ENCODE measurements at places on chromosomes 16 and 17.

GRCh38 chr16:50201787-50202186, 48.7 kb downstream of the TENT4B start:
- DNase-seq = no peak

- DNase-seq = no peak
Observed at GRCh38 chr17:80890921-80891396, 100.7 kb upstream of the CHMP6 start.

DNA sequence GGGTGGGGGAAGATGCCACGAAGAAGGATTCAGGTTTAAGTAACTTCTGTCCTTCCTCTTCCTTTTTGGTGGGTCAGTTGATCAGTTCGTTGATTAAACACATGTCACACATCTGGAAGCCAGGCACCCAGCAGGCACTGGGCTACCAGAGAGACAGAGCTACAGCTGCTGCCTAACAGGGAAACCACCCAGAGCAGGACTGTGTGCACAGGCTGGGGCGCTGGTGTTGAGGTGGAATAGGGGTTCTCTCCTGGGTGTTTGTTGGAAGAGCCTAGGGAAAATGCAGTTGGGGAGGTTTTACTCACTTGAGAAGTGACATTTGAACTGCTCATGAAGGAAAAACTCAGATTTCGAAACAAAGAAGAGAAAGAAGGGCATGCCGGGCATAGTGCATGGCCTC, 152.4 kb downstream of the IRX5 start:
- DNase-seq = no peak

DNA sequence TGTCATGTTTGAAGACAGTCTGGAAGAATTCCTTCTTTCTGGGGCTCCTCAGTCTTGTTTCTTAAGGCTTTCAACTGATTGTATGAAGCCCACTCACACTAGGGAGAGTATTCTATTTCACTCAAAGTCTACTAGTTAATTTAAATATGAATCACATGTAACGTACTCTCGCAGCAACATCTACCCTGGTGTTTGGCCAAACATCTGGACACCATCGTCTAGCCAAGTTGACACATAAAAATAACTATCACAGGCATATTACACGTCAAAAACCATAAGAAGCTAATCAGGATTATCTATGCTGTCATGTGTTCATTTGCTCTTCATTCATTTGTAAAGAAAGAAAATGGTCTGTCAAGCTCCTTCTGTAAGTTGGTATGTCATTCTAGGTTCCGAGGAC, 787.4 kb downstream of the KCNJ2 start:
- no peak for DNase-seq

Data from activated CD4-positive, alpha-beta T cell treated with anti-CD3 and anti-CD28 coated beads, Interleukin-2, amount 50 U/mL, for 24 hours (primary cell).